Stimulated activated CD8-positive, alpha-beta memory T cell treated with anti-CD3 and anti-CD28 coated beads, Interleukin-4, amount 100 ng/mL, for 4 hours (primary cell): ENCODE measurements at places on chromosomes 16 and 17.

- DNase-seq, result no peak
Observed at GRCh38 chr17:71315568-71315967, 805.3 kb upstream of the SOX9 start.

GRCh38 chr16:78894886-78895285 is 705.7 kb downstream of the MAF start:
- DNase-seq, result no peak

DNA sequence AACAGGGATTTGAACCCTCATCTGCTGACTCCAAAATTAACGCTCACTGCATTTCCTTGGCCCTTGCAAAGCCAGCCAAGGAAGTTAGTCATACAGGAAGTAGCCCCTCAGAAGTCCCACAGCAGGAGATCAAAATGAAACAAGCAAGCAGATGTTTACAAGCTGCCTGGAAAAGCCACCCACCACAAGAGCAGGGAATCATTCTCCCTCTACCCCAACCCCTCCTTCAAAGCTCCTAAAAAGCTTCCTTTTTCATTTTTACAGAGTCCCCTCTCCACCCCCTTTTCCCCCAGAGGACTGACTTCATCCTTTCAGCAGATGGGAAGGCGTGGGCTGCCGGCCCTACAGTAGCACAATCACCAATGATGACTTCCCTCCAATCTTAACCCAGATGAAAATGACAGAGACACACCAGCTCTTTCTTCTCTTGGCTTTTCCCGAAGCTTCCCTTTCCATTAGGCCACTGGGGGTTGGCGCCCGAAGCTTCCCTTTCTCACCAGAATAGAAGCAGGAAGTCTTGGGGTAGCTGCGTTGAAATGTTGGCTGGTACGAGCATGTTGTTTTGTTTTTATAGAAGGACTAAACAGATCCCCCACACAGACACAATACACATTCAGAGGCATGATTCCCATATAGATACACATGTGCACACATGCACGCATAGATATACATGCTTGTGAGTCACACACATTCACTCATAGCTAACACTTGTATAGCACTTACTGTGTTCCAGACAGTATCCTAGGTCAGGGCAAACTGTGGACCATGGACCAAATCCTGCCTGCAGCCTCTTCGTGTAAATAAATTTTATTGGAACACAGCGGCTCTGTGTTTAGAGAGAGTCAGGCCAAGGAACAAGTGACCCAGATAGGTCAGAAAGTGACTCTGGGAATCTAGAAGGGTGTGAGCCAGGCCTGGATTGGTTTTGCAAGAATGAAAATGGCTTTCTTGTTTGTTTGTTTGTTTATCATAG is 17.4 kb downstream of the ITPRIPL2 start:
- DNase-seq, result no peak

GRCh38 chr17:58176200-58176599 is 9.4 kb downstream of the OR4D2 start:
- DNase-seq, result no peak

DNA sequence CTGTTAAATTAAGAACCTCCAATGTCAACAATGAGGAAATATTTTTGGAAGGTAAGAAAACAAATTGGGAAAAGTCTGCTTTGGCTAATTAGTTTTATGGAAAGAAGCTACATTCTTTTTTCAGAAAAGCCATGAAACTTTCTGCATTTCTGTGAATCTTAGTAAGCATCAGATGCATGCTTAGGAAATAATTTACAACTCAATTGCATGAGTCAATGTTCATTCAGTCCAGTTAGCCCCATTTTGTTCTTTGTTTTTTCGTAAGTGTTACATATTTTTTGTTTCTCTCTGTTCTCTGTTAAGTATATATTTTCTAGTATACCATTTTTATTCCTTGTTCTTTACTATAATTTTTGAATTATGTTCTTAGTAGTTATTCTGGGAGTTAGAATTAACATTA is 195.2 kb upstream of the KIF2B start:
- no peak for DNase-seq

- no peak for DNase-seq
Observed at GRCh38 chr16:67429799-67430503, 970 bp upstream of the HSD11B2 start.

DNA sequence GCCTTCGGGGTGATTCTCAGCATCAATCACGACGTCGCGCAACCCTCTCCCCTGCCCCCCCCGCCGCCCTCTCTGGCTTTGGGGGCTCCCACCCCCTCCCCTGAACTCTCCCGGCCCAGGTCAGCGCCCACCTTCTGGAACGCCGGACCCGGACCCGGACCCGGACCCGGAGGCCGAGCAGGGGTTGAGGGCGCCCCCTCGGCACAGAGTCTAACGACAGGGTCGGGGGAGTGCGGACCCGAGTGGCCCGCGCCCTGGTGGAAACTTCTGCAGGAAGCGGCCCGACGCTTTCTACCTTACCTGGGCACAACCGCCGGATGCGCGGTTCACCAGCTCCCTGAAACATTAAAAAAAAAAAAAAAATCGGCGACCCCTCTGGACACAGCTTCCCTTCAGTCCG is 16.2 kb downstream of the SALL1 start:
- DNase-seq, result no peak

DNA sequence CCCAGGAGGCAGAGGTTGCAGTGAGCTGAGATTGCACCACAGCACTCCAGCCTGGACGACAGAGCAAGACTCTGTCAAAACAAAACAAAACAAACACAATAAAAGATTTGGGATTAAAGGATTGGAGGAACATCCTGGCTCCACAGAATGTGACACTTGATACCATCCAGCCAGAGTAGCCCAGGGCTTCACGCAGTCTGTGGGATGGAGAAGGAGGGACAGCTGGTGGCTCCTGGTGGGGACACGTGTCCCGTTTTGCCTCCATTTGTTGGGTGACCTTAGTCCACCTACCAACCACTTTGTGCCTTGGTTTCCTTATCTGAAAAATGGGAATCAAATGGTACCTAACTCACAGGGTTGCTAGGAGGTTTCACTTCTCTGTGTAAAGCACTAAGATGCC is 12.4 kb upstream of the CYB561 start:
- DNase-seq, result no peak

- no peak for DNase-seq
Observed at GRCh38 chr17:66691644-66692420, 143.1 kb upstream of the CACNG5 start.
